ENCODE measurements at places on chromosomes 4 and X. TPM values are rescaled to one million over a fixed set of nuclear protein-coding genes. Genes with fewer than 3 reads are reported as not detected.

DNA sequence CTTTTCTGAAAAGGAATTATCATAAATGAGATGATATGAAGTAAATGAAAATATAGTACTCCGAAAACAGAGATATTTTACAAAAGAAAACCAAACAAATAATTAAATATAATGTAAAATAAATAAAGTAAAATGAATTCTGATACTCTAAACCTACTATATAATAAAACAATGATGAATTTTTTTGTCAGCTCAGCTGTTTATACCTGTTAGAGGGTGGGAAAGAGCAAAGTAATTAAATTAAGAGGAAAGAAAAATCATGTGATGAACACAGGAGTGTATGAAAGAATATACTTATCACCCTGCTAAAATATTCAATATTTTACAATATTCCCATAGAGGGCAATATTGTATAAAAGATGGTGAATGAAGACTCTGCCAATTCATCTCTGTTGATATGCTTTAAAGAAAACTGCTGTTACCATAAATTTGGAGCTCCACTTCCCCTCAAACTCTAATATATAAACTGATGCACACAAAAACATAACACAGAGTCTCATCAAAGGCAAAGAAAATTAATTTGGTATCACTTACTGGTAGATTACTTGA lies 6.5 kb upstream of the NDST4 start:
- H3K4me1 ChIP-seq = peaks cover 45% of the 10 kb centered on the region
- no peaks in the 10 kb centered on the region for H3K27me3 ChIP-seq
- DNase-seq = peak; percentile 67
- peak overlapping the region; percentile 25 for H3K27ac ChIP-seq
- H3K4me3 ChIP-seq = no peak overlapping the region

- peaks cover 16% of the 10 kb centered on the region for H3K4me1 ChIP-seq
- H3K36me3 ChIP-seq = no peaks in the 10 kb centered on the region
- H3K4me3 ChIP-seq = no peak overlapping the region
- H3K27ac ChIP-seq = no peak overlapping the region
- DNase-seq = no peak
Observed at GRCh38 chr4:123524958-123525628, 128.5 kb downstream of the SPRY1 start.

- H3K27me3 ChIP-seq = no peaks in the 10 kb centered on the region
- no peaks in the 10 kb centered on the region for H3K36me3 ChIP-seq
- H3K27ac ChIP-seq = no peak overlapping the region
- H3K4me1 ChIP-seq = no peaks in the 10 kb centered on the region
- no peak overlapping the region for H3K4me3 ChIP-seq
- DNase-seq = no peak
Observed at GRCh38 chrX:110383414-110383813, 24.8 kb downstream of the RTL9 start.

DNA sequence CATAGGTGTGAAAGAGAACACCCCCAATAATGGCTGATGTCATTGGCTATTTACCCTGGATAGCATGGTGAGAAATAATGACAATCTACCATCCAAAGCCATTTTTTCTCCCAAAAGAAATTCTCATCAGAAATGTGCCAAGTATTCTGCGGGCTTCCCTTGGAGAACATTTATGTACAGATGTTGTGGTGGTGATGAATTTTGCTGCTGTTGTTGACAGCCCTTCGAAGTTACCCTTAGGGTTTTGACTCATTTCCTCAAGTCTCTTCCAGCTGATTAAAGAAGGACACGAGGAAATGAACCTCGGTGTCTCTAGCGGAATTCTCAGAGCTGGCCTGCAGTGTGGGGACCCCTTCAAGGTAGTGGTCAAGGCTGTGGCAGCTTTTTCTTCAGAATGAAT lies 3.4 kb downstream of the KIT start:
- H3K4me3 ChIP-seq = no peak overlapping the region
- peaks cover 28% of the 10 kb centered on the region for H3K4me1 ChIP-seq
- no peaks in the 10 kb centered on the region for H3K27me3 ChIP-seq
- no peak overlapping the region for H3K27ac ChIP-seq
- H3K36me3 ChIP-seq = no peaks in the 10 kb centered on the region

DNA sequence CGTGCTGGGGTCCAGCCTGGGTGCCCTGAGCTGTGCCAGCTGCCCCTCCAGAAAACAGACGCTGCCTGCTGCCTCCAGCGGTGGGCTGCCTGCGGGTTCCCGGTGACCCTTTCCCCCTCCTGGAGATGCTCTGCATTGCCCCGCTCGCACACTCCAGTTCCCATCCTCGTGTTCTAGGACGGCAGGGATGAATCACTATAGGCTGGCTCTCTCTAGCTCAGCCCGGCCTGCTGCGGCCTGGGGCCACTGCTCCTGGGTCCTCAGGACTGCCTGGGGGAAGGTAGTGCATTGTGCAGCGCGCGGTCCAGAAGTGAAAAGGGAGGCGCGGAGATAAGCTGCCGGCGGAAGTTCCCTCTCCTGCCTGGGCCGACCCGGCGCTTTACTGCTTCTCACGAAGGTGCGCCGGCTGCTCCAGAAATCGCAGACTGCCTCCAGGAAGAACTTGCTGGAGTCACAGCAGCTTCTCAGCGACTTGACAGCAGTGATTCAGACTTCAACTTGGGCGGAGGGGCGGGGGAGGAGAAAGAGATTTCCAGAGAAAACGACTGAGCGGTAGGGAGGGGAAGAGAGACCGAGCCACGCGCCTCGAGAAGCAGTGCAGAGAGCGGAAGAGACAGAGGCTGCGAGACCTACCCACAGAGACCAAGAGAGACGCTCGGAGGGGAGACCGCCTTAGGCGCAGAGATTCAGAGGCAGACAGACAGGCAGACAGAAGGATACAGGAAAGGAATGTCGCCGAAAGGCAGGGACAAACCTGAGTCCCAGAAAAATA lies 6.7 kb upstream of the MSX1 start:
- no peaks in the 10 kb centered on the region for H3K36me3 ChIP-seq
- DNase-seq = peak; percentile 54
- peak overlapping the region; percentile 38 for H3K4me3 ChIP-seq

GRCh38 chrX:107979534-107979933 lies 2.6 kb downstream of the TEX13B start:
- H3K36me3 ChIP-seq = no peaks in the 10 kb centered on the region
- H3K27me3 ChIP-seq = peaks cover 10% of the 10 kb centered on the region
- no peaks in the 10 kb centered on the region for H3K4me1 ChIP-seq
- H3K27ac ChIP-seq = no peak overlapping the region
- no peak for DNase-seq

DNA sequence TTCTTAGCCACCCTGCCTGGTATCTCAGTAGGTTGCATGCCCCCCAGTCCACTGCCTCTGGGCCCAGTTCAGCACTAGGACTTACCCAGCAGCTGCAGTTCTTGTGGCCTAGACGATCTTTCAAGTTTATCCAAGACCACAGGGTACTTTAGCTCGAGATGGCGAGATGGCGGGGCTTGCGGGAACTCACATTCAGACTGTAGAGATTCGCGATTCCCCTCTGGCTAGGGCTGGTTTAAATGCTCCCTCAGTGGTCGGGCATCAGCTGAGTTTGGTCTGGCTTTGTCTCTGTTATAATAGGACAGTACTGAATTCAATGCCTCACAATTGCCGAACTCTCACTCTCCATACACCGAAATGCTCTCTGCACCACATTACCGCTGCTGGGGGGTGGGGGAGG lies 18.4 kb upstream of the RFC1 start:
- H3K4me3 ChIP-seq = no peak overlapping the region
- H3K27ac ChIP-seq = no peak overlapping the region
- no peaks in the 10 kb centered on the region for H3K4me1 ChIP-seq
- no peak for DNase-seq

DNA sequence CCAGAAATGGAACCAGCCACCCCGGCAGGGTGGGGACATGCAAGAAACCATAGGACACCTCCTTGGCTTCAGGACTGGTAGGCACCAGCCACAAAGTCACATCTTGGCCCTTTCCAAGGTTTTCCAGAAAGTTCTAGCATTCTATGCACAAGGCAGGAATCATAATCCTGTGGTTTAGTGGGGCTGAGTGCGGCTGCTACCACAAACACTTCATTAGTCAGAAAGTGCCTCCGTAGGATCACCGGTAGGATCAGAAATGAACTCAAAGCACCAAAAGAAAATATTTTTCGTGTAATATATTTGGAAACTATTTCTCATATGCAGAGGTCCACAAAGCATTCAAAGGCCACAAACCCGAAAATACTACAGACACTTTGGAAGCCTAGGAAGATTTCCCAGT lies 191.7 kb downstream of the PTTG2 start:
- no peaks in the 10 kb centered on the region for H3K27me3 ChIP-seq
- no peaks in the 10 kb centered on the region for H3K36me3 ChIP-seq
- no peak overlapping the region for H3K27ac ChIP-seq
- no peaks in the 10 kb centered on the region for H3K4me1 ChIP-seq
- no peak for DNase-seq
- no peak overlapping the region for H3K4me3 ChIP-seq

- H3K27me3 ChIP-seq = no peaks in the 10 kb centered on the region
- no peak overlapping the region for H3K4me3 ChIP-seq
- no peak for DNase-seq
- no peak overlapping the region for H3K27ac ChIP-seq
Observed at GRCh38 chr4:153755186-153755585, 4.6 kb downstream of the RNF175 start.

DNA sequence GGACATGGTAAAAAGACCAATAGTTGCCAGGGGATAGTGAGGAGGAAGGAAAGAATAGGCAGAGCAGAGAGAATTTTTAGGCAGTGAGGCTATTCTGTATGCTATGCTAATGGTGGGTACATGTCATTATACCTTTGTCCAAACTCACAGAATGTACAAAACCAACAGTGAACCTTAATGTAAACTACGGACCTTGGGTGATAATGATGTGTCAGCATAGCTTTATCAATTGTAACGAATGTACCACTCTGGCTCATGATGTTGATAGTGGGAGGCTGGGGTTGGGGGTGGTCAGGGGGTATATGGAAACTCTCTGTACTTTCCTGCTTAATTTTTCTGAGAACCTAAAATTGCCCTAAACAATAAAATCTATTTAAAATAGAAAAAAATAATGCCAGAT lies 37.7 kb upstream of the ACSL4 start:
- DNase-seq = no peak
- H3K4me1 ChIP-seq = no peaks in the 10 kb centered on the region
- no peaks in the 10 kb centered on the region for H3K36me3 ChIP-seq
- H3K27ac ChIP-seq = no peak overlapping the region
- H3K4me3 ChIP-seq = no peak overlapping the region

DNA sequence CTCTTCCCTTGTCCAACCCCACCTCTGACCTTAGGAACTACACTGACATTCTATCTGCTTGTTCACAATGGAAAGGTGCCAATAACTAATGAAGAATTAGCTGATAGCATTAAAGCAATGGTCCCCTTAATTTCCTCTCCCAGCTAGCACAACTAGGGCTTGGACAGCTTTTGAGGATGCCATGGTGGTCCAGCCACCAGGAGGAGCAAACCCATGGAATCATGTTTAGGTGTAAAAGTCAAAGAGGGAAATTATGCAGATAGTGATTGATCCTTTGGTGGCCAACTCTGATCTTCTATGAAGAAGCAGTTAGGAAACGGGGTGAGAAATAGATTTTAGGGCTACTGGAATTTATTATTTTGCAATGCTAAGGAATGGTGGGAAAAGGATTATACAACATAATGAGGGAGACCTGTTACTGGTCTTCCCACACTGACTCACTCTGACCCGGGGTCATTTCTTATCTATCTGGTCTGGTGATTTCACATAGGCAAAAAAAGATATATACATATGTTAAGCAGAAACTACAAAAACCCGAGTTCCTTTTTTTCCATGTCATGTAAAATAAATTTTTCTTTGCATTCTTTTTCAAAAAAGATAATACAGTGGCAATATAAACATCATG lies 45.8 kb upstream of the FBXW7 start:
- no peak overlapping the region for H3K4me3 ChIP-seq
- H3K36me3 ChIP-seq = no peaks in the 10 kb centered on the region
- no peaks in the 10 kb centered on the region for H3K27me3 ChIP-seq
- no peaks in the 10 kb centered on the region for H3K4me1 ChIP-seq
- no peak overlapping the region for H3K27ac ChIP-seq
- no peak for DNase-seq

- no peak for DNase-seq
- H3K36me3 ChIP-seq = no peaks in the 10 kb centered on the region
- H3K4me1 ChIP-seq = no peaks in the 10 kb centered on the region
- H3K4me3 ChIP-seq = no peak overlapping the region
- H3K27ac ChIP-seq = no peak overlapping the region
Observed at GRCh38 chrX:54715621-54716020, 82.4 kb downstream of the ITIH6 start.

GRCh38 chr4:4789462-4789861 lies 70.0 kb upstream of the MSX1 start:
- no peaks in the 10 kb centered on the region for H3K4me1 ChIP-seq
- no peak overlapping the region for H3K27ac ChIP-seq
- no peak overlapping the region for H3K4me3 ChIP-seq
- H3K27me3 ChIP-seq = no peaks in the 10 kb centered on the region
- no peaks in the 10 kb centered on the region for H3K36me3 ChIP-seq

GRCh38 chr4:37793562-37793961 lies 32.9 kb upstream of the PGM2 start:
- peaks cover 6% of the 10 kb centered on the region for H3K27me3 ChIP-seq
- H3K36me3 ChIP-seq = no peaks in the 10 kb centered on the region
- no peaks in the 10 kb centered on the region for H3K4me1 ChIP-seq
- H3K4me3 ChIP-seq = no peak overlapping the region
- no peak overlapping the region for H3K27ac ChIP-seq

Gene RNF128
- not detected for total RNA-seq

Gene TRO
- total RNA-seq = 28.2 TPM

Gene TCEAL2
- 0.28 TPM for total RNA-seq

Gene PIGA
- 16.8 TPM for total RNA-seq

Gene NPY5R
- total RNA-seq = 8.2 TPM

Gene NPY1R
- total RNA-seq = 59.8 TPM

Gene RXFP1
- not detected for total RNA-seq

Gene NSG1
- 2.7 TPM for total RNA-seq

Gene TEC
- total RNA-seq = 6.9 TPM

Gene MFAP3L
- total RNA-seq = 7.6 TPM

Gene NPNT
- 0.50 TPM for total RNA-seq
